ENCODE measurements at places on chromosomes 2 and 18.

DNA sequence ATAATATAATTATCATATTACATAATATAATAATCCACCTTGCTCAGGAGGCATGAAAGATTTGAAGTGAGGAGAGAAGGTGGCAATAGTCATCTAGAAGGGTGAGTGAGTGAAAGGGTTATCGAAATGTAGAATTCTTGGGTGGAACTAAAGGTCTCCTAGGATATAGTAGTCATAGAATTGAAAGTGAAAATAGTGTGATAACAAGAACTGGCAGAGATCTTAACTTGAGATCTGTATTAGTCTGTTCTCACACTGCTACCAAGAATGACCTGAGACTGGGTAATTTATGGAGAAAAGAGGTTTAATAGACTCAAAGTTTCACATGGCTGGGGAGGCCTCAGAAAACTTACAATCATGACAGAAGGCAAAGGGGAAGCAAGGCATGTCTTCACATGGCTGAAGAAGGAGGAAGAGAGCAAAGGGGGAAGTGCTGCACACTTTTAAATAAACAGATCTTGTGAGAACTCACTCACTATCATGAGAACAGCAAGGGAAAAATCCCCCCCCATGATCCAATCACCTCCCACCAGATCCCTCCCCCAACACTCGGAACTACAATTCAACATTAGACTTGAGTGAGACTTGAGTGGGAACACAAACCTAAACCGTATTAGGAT is 351.5 kb downstream of the NR4A2 start:
- DNase-seq = no peak

DNA sequence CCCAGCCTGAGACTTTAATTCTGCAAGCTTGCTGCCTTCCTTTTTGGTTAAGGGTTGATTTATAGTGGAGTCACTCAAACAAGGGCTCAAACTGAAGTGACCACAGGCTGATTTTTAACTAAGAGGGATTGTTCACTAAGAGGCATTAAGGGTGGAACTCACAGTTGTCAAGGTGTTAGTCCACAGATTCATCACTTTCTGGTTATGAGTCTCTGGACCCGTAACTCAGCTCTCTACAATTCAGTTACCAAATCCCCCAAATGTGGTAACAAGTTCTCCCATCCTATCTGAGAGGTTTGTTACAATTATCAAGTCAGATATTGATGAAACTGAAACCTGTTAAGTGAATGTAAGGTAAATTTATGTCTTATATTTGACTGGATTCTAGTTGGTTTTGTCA is 185.9 kb upstream of the KLHL14 start:
- no peak for DNase-seq

DNA sequence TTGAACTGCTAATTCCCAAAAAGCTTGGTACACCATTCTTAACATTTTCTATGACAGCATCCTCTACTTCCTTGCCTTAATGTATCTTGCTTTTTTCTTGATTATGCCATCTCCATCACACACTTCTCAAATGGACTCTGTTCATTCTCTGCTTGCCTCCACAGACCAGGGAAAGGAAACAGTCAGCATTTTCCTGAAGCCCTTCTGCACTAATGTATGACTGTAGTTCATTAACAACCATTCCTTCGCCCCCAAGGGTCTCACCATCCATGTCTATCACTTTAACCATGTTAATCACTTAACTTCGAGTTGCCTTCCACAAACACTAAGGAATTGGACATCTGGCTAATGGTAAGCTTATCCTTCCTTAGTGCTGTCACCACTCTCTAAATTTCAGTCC is 54.8 kb downstream of the COBLL1 start:
- no peak for DNase-seq

- DNase-seq = peak; percentile 60
Measured at GRCh38 chr2:11669454-11670291, at the start of gene NTSR2. Gene NTSR2, minus strand, starts transcription at chr2:11670195. Its CDS starts 66 bp downstream, at chr2:11670129.

All from iris pigment epithelial cell (primary cell).